ENCODE measurements at places on chromosomes 3 and 15.

GRCh38 chr3:155080692-155081091 is 573 bp downstream of the MME start:
- peak; percentile 15 for DNase-seq

DNA sequence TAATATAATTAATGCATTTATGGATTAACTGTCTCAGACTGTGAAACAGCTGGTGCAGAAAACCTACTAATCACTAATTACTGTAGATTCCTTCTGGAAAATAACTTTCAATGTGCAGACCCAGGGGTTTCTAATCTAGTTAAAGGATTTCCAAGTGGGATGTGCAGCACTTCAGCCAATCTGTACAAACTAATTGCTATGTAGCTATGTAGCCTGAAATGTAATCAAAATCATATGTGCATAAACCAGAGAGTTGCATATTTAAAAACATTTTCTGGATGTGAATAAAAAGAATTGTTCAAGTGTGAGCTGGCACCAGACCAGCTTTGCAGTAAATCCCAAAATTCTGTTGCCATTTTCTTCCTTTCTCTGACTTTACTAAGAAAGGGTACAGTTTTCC is 127.5 kb upstream of the CD96 start:
- no peak for DNase-seq

GRCh38 chr3:61269435-61269834 is 18.2 kb upstream of the FHIT start:
- DNase-seq: no peak

GRCh38 chr3:65413891-65414290 is 624.8 kb downstream of the MAGI1 start:
- DNase-seq: no peak

- DNase-seq: no peak
Observed at GRCh38 chr3:4707324-4707723, 214.2 kb downstream of the ITPR1 start.

DNA sequence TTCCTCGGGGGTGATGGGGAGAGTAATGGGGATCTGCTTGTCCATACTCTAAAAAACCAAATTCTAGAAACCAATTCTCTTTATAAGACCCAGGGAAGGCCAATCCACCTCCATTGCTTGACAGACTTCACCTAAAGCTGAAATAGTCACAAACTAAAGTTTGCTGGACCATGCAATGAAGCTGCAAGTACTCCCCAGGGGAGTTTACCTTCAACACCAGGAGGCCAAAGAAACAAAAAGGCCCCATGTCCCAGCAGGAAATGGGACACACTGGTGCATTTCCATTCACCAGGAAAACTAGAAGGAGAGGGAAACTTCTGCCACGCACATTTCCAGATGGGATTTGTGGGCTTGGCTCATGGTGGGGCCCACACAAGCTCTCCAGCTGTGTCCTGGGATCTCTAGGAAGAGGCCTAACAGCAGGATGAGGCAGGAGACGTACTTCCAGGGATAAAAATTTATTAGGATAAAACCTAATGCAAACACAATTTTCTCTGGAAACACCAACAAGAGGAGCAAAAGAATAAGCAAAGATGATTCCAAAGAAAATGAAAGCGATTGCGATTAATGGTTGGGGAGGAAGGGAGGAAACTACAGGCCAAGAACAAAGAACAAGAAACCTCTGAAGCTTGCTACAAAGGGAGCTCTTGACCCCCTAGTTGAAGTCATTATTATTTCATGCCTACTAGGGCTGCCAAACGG is 238.0 kb upstream of the LRTM1 start:
- no peak for DNase-seq

DNA sequence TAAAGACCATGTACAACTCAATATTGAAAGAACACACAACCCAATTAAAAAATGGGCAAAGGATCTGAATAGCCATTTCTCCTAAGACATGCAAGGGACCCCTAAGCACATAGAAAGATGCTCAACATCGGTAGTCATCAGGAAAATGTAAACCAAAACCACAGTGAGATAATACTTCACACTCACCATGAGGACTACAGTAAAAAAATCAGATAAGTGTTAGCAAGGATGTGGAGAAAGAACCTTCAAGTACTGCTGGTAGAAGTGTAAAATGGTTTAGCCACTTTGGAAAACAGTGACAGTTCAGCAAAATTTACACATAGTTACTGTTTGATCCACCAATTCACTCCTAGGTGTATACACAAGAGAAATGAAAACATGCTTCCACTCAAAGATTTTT is 30.1 kb upstream of the XIRP1 start:
- no peak for DNase-seq

DNA sequence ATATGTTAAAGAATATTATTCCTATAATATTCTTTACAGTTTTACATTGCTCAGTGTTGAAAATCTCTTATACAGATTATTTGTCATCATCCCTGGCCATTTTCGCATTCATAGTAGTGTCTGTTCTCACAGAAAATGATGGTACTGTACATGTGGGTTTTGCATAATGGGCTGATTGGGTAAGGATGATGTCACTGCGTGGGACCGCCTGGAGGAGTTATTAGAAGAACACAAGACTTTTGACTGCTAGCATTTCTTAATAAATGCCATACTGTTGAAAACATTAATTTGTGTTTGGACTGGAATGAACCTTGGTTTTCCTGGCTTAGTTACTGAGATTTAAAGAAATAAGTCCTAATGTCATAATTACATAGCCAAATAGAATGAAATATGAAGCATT is 20.3 kb downstream of the LRCH3 start:
- no peak for DNase-seq

DNA sequence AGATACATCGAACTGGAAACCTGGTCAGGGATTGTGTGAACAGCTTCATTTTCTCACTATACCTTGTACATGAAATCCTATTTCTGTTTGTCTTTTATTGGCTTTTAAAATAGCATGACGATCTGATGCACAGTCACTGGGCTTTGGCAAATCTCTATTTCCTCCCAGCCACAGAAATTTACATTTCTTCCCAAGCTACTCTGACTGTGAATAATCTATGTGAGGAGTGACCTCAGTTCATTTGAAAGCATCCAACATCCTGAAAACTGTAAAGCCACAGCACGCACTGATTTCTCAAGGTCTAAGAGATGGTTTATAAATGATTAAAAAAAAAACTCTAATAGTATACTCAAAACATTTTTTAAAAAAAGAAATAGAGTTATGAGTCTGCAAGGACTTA is 450.3 kb downstream of the IL5RA start:
- DNase-seq: no peak

DNA sequence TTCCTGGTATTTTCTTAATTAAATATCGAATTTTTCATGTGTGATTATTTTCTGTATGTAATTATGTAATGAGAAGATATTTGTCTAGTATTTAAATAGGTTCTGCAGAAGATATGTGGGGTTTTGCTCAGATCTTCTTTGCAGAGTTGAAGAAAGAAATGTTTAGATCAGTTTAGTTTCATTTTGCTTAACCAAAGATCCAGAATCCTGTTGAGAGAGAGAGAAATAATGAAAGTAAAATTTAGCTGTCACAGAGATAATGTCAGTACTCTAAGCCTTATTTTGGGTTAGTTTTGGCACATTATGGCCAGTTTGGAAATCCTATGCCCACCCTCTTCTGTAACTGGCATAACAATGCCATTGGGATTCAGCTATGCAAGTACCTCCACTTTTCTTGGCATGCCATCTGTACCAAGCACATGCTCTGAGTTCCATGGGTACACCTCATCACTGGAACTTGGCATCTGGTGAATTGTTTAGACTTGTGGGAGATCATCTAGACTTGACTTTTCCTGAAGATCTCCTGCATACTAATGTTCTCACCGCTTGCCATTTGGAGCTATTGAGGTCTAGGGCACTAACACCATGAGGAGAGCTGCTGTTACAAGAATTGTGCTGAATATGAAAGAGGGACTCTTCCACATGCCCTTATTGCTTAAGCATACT is 30.9 kb downstream of the PLSCR1 start:
- no peak for DNase-seq

GRCh38 chr3:70108546-70108945 is 109.0 kb downstream of the SAMMSON start:
- DNase-seq: no peak

DNA sequence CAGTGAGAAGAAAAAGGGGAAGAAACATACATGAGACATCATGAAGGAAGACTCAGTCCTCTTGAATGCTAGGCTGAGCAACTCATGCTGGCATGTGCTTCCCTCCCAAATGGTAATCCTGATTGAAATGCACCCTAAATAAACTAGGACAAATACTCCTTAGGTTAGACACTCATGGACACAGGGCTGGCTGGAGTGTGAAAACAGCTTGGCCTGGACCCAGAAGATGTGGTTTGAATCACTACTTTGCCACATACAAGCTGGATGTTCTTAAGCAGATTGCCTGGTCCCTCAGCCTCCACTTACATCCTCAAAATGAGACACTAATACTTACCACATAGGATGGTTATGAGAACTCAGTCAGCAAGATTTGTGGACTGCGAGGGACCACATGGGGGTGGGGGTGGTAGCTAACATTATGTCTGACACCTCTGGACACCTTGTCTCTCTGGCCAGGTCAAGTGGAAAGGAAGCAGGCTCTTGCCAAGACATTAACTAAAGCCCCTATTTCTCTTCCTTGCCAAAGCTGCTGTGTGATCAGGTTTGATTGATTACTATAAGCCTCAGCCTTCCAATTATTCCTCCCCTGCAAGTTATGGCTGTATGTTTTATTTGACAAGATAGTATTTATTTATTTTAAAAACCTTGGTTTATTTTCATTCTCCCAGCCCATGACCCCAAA is 138.9 kb upstream of the SLC7A14 start:
- peak; percentile 88 for DNase-seq

DNA sequence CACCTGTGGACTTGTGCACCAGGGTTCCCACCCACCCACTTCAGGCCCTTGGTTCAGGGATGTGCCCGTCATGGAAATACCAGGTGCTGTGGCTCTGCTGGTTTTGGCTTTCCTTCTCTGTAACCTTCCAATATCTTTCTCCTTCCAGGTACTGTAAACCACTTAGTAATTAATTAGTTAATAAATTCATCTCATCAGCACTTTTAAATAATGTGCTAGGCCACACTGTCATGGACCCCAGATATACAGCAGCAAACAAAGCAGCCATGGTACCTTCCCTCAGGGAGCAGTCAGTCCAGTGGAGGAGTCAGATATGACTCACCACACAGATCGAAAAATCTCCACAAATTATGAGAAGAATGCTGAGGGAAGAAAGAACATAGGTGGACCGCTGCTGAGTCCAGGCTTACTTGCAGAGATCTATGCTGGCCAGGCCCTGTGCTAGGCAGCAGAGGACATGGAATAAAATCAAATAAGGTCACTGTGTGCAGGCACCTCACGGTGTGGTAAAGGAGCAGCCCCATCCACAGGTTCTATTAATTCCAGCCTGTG is 6.8 kb upstream of the GATA2 start:
- no peak for DNase-seq

- DNase-seq: no peak
Observed at GRCh38 chr3:11260460-11260859, 11.7 kb upstream of the ATG7 start.

- peak; percentile 34 for DNase-seq
Observed at GRCh38 chr3:98817547-98818041, 54.5 kb downstream of the ST3GAL6 start.

DNA sequence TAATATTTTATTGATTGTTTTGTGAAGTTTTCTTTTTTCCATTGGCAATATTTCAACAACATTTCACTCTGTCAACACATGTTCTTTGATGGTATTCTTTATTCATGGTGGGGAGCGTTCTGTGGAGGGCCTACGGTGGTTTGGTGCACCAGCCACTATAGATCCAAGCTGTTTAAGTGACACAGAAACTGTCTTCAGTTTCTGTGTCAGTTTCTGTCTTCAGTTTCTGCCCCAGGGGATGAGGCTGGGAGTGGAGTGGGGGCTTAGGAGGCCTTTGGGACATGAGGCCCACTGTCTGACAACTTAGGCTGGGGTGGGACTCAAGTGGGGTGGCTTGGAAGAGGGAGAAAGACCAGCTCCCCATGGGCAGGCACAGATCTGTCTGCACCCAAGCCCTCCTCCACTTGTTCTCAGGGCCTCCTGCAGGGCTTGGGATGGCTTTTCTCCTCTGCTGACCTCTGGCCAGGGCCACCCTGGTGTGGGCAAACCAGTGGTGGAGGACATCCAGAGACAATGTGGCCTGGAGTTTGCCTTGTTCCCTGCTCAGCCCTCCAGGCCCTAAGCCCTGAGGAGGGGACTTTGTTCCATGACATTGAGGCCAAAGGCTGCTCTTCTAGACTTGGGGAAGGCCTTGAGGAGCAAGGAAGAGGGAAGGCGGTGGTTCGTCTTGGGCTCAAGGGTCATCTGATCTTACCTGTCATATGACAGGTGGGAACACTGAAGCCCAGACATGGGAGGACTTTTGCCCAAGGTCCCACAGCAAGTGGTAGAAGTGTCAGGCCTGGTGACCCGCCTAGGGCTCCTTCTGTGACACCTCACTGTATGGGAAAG is 60.3 kb upstream of the SMAD6 start:
- no peak for DNase-seq

DNA sequence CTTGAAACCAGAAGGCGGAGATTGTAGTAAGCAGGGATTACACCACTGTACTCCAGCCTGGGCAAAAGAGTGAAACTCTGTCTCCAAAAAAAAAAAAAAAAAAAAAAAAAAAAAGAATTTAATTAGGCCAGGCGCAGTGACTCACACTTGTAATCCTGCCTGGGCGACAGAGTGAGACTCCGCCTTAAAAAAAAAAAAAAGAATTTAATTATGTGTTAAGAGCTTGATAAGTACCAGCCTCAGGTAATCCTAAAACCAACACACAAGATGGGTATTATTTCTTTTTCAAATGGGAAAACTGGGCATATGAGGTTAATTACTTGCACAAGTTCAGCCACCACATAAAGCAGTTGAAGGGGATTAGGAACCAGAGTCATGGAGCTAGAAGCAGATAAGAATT is 49.0 kb downstream of the PBRM1 start:
- DNase-seq: no peak

DNA sequence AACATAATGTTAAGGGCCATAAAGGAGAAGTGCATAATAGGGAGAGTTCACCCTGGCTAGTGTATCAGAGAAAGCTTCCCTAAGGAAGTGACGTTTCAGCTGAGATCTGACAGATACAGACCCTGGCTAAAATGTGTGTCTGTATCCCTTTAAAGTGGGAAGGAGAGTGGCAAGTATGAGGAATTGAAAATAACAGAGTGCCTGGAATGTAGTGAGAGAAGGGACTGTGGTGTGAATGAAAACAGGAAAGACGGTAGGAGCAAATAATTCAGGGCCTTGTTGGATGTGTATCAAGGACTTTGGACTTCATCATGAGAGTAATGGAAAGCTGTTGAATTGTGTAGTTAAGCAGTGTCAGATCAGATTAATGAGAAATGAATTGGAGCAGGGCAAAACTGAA is 30.5 kb downstream of the NEO1 start:
- no peak for DNase-seq

- no peak for DNase-seq
Observed at GRCh38 chr15:48006031-48006511, 114.7 kb upstream of the SLC24A5 start.

DNA sequence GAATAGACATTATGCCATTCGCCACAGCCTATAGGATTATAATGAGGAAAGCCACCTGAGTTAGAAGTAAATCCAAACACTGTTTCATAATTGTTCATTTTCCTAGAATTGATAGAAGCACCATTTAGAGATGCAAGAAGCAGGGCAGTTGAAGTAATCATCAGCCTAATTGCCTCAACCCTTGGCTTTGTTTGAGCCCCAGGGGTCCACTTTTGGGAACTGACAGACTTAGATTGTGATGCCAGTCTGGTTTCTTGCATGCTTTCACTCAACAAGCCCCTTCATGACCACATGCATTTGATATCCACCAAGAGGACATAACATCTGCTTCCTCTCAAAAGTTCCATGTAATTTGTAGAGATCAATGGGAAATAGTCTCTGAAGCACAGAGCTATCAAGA is 97.2 kb upstream of the COL8A1 start:
- DNase-seq: no peak
